T1000 (cell line): ENCODE measurements at places on chromosomes 12 and 14.

- no peak for DNase-seq
These were observed 133.5 kb upstream of the KRAS start for GRCh38 chr12:25384038-25384892.

- DNase-seq = no peak
These were observed 46.4 kb downstream of the TCHP start for GRCh38 chr12:109946505-109946904.

GRCh38 chr12:75568393-75568792 is 57.0 kb upstream of the KRR1 start:
- no peak for DNase-seq

DNA sequence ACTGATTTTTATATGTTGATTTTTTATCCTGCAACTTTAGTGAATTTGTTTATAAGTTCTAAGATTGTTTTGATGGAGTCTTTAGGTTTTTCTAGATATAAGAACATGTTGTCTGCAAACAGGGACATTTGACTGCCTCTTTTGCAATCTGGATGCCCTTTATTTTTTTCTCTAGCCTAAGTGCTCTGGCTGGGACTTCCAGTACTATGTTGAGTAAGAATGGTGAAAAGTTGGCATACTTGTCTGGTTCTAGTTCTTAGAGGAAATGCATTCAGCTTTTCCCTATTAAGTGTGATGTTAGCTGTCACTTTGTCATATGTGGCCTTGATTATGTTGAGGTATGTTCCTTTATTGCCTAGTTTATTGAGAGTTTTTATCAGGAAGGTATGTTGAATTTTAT is 68.1 kb downstream of the ERC1 start:
- no peak for DNase-seq

DNA sequence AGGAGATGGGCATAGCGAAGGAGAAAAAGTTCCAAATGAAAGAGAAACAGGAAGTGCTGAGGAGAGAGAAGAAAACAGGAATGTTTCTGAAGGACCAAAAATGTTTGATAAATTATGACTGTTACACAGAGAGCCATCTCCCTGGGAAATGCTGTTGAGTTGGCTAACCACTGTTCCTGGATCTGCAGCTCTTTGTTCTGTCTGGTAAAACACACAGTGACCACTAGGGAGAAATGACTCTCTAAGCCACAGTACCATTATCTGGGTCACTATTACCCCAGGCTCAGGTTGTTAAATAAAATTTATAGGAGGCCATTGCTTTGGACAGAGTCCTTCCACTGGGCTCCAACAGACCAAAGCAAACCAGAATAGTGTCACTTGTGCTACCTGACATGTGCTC is 219.3 kb downstream of the CRADD start:
- DNase-seq = no peak

- no peak for DNase-seq
These were observed 1.6 kb downstream of the FICD start for GRCh38 chr12:108516511-108517275.

GRCh38 chr12:116236148-116236731 is 41.3 kb downstream of the MED13L start:
- peak; percentile 1 for DNase-seq

- no peak for DNase-seq
These were observed 35.9 kb upstream of the MED13L start for GRCh38 chr12:116313194-116313927.

DNA sequence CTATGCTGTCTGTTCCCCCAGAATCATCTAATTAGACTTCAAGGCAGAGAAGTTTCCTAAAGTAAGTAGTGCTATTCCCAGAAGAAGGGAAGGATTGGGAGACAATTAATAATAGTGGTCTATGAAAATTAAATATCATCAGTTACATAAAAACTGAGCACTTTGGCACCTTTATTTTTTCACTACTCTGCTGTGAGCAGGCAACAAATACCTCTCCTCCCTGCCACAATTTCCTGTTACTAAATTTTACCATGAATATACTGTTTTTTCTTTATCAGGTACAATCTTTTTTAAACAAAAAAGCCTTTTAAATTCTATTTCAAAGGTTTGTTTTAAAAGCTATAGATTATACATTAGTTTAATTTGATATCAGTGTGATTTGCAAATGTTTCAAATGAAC is 29.4 kb upstream of the KRAS start:
- DNase-seq = no peak

GRCh38 chr12:101480849-101481248 is 5.7 kb downstream of the SPIC start:
- no peak for DNase-seq

DNA sequence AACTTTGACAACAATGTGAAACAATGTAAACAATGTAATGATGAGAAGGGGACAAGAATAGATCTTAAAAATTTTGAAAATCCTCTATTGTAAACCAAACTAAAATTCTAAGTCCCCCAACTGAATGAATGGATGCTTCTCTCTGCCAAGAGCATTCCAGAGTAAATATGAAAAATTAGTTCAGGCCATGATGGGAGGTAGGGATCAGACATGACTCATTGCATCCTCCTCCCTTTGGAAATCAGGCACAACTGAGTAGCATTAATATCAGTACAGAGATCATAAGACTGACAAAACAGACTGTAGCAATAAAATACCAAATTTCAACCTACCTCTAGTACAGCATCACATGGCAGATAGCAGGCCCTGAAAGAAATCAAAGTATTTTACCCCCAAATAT is 559.9 kb downstream of the C12orf50 start:
- DNase-seq = no peak

GRCh38 chr12:123071099-123071800 is 79.6 kb downstream of the PITPNM2 start:
- no peak for DNase-seq

GRCh38 chr12:120223458-120224303 is 22.8 kb upstream of the RPLP0 start:
- no peak for DNase-seq

GRCh38 chr14:79514700-79515099 is 696.6 kb downstream of the DIO2 start:
- no peak for DNase-seq

DNA sequence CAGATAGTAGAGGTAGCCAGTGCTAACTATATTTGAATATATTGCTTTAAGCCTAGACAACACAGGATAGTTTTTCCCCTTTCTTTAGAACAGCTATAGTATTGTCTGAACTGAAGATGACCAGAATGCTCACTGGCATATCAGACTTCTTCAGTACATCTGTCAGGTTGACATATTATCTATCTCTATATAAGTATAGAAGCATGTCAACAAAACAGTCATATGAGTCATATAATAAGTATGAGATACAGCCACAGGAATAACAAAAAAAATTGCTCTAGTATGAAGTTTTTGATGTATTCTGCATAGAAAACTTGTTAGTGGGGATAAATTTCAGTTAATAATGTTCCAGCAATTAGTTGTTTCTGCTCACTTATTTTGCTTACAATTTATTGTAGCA is 767.7 kb downstream of the LRFN5 start:
- no peak for DNase-seq

- no peak for DNase-seq
These were observed 93.4 kb upstream of the DNM1L start for GRCh38 chr12:32585680-32586079.

DNA sequence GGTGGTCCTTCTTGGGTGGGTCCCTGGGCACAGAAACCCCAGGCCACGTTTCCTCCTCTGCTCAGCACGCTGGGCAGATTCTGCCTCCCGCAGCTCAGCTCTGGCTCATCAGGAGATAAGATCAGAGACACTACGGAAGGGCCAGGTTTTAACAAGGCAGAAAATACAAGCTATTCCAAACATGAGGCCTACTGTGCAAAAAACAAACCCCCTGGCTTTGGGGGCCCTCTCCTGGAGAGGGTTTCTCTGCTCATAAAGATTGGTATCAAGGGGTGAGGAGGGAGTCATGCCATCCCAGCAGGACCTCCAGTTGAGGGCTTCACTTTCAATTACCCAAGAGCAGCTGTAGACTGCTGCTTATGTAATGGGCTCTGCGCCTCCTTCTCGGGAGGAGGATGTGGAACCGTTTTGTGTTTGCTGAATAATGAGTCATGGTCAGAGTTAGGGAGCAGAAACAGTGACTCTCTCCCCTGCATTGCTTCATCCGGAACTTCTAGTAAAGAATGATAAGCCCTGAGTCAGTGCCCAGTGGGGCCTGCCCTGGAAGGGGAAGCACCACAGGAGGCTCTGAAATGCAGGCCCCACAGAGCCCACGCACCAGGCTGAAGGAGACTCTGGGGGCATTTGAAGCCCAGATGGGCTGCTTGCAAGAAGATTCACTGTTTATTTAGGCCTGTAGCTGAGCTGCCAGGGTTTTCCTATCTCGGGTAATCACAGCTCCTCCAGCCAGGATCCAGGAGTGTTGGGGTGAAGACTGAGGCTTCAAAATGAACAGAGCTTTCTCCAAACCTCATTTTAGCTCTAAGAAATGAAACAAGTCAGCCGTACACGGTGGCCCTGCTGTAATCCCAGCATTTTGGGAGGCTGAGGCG is 79.3 kb downstream of the SSPN start:
- DNase-seq = peak; percentile 96

- no peak for DNase-seq
These were observed 111.4 kb downstream of the TMTC3 start for GRCh38 chr12:88253371-88253978.

GRCh38 chr14:96364962-96365361 is 1.6 kb downstream of the GSKIP start:
- DNase-seq = no peak

DNA sequence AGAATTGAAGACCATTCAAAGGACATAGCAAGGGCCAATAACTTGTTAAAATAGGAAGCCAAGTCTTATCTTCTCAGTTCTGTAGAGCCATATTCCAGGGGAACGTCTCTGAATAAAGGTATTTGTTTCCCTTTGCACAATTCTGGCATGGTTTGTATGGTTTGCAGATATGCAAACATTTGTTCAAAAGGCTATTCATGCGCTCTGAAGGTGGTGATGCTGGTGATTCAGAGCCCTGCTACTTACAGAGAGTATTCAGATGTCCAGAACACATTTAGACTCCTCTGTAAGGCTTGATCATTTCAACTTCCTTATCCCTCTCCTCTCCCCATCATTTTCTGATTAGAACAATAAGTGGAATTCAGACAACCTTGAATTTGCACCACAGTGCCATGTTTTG is 35.9 kb downstream of the SLC4A8 start:
- DNase-seq = no peak

DNA sequence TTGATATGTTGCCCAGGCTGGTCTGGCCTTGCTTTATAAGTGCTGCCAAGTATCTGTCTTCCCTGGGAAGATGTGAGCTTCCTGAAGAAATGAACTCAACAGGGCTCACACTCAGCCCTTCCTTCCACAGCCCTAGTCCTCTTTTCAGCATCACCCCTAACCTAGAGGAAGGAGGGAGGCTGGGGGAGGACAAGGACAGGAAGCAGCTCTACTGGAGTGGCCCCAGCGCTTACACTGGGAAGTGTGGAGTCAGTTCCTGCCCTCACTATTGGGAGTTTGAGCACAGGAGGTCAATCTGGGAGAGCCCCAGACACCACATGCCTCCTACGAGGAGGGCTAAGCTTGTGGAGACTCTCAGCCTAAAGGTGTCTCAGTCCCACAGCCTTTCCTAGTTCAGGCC is 16.8 kb downstream of the GALNT6 start:
- DNase-seq = no peak

GRCh38 chr12:115135800-115136211 is 451.8 kb upstream of the TBX3 start:
- no peak for DNase-seq

DNA sequence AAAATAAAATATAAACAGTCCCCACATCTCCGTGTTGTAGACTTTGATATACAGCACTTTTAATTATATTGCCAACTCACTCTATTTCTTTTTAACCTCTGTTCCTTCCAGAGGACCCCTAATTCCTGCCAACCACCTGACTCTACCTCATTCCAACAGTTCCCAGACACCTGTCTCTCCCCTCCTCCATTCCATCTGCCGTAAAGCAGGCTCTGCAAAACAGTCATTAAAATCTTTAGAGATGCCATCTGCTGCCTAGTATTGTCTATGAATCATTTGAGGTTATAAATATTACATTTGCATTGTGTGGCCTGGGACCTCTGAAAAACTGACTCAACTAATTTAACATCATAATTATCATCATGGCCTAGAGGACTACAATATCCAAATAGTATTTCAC is 148.8 kb upstream of the DCN start:
- DNase-seq = no peak

DNA sequence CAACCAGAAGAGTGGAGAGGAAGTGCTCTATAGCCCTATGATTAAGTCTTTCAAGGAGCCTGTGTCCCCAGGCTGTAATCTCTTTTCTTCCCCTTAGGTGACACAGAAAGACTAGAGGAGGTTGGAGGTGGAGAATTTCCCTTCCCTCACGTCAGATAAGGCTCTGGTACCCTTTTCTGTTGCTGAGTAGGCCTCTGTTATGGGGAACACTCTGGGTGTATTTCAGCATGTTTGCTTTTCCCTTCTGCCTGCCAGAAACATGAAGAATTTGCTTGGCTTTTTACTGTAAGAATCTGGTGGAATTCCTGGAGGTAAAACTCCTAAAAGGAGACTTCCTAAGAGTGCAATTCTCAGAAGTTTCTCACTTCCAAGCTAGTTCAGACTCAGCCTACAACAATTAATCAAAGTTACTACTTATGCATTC is 58.3 kb downstream of the SIX1 start:
- DNase-seq = no peak

- no peak for DNase-seq
These were observed 8.3 kb downstream of the TRAF3 start for GRCh38 chr14:102785595-102785963.

DNA sequence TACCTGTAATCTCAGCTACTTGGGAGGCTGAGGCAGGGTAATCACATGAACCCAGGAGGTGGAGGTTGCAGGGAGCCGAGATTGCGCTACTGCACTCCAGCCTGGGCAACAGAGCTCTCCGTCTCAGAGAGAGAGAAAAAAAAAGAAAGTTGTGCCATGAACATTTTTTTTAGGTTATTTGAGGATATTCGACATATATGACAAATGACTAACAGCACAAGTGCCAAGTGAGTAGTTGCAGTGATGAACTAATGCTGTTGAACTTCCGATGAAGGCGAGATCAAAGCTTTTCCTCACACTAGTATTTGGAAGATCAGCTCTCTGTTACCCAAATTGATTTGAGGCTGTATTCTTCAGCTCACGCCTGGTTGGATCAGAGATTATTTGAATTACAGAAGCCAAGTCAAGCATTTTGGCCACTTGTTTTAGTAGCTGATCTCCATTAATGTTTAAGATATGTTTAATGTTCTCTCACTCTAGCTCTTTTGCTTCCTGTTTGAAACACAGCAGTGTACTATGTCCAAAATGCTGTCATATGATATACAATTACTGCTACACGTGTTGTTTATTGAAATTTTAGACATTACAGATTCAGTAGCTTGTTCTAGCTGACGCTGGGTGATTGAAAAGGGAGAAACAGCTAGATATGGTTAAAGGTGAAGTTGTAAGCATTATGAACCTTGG is 43.4 kb downstream of the WDR20 start:
- DNase-seq = no peak

DNA sequence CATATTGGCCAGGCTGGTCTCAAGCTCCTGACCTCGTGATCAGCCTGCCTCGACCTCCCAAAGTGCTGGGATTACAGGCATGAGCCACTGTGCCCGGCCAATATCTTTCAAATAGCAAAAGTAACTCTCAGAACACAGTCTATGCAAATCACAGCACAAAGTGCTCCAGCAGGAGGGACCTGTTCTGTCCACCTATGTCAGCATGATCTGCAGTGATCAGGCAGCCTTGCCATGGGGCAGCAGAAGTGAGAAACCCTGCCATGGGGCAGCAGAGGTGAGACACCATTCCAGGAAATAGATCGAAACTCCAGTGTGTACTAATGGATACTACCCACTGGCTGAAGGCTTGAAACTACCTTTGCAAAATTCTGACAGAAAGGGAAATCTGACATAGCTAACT is 78.5 kb upstream of the EIF5 start:
- DNase-seq = no peak
